ENCODE measurements at places on chromosomes 13 and 19. TPM values are rescaled to one million over a fixed set of nuclear protein-coding genes. Genes with fewer than 3 reads are reported as not detected.

The TBXA2R gene
- total RNA-seq = 2.9 TPM

The CNN1 gene
- 9.3 TPM for total RNA-seq

The YIF1B gene
- total RNA-seq = 67.3 TPM

The C19orf44 gene
- total RNA-seq = 4.5 TPM
